ENCODE measurements at places on chromosomes 3 and 15.

- DNase-seq, result no peak
Measured at GRCh38 chr3:155431856-155432570, 138.5 kb upstream of the STRIT1 start.

DNA sequence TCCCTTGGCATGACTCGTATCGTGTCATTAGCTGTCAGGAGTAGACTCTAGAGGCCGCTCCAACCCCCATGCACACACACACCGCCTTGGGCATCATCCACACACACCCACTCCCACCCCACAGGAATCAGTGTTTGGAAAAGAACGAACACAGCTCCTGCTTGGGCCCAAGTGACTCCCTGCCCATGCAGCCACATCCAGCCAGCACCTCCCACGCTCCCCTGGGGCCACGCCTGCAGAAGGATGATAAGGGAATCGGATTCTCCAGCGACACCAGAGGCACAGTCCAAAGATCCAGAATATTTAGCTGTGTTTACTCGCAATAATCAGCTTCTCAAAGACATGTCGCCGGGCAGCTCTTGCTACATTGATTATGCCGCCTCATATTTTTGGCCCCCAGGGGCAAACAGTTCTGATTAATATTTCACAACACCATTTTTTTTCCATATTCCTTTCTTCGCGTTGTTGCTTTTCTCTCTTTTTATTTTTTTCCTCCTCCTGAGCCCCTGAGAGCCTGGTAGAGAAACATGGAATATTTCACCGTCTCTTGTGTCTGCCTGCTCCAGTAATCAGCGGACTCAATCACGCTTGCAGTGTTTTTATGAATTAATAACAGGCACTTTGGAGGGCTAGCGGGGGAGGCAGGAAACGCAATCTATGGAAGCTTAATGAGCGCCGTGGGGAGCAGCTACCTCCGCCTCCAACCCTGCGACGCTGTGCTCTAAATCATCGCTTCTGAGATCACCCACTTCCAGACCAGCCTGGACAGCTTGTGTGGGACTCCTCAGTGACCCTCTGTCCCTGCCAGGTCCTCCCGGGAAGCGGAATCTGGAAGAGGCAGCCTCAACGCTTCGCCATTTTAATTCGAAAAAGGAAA is 221.4 kb downstream of the TLE3 start:
- no peak for DNase-seq

GRCh38 chr3:53293867-53294266 is 38.0 kb upstream of the TKT start:
- no peak for DNase-seq

- DNase-seq, result no peak
Measured at GRCh38 chr3:63167113-63167512, 111.0 kb upstream of the SYNPR start.

DNA sequence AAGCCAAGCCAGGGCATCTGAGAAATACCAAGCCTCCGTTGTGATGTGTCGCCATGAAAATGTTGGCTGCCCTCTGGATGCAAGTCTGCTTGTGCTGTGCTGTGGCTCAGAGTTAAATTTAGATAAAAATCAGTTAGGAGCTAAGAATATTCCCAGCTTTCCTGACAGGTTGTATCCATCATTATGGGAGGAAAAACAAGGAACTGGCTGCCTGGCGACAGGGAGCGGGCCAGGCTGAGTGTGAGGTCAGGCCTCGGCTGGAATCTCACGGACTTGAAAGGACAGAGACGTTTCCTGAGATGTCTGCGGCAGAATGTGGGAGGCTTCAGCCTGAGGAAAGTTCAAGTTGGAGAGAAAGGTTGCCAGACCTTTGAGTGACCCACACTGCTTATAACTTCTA is 213.8 kb downstream of the THSD4 start:
- no peak for DNase-seq

- DNase-seq, result no peak
Measured at GRCh38 chr3:176916777-176917176, 280.5 kb downstream of the TBL1XR1 start.

DNA sequence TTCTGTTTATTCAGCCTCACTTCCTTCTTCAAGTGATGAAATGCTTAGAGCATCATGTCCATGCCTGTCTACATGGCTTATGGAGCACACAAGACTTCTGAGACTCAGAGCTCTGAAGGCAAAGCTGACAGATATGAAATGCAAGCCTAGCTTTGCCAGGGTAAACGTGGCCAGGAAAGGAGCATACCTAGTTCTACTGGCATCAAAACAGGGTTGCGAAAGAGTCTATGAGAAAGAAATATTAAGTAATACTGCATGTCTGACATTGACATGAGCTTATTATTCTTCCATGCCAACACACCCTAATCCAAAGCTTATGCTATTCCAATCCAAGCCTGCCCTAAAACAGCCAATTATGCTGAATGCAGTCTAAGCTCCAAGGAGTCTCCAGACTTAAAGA is 391.5 kb downstream of the ERC2 start:
- DNase-seq, result no peak

GRCh38 chr15:40999190-40999589 is 45.9 kb downstream of the CHAC1 start:
- no peak for DNase-seq

- DNase-seq, result no peak
Measured at GRCh38 chr15:72535911-72536310, 61.8 kb downstream of the ARIH1 start.

DNA sequence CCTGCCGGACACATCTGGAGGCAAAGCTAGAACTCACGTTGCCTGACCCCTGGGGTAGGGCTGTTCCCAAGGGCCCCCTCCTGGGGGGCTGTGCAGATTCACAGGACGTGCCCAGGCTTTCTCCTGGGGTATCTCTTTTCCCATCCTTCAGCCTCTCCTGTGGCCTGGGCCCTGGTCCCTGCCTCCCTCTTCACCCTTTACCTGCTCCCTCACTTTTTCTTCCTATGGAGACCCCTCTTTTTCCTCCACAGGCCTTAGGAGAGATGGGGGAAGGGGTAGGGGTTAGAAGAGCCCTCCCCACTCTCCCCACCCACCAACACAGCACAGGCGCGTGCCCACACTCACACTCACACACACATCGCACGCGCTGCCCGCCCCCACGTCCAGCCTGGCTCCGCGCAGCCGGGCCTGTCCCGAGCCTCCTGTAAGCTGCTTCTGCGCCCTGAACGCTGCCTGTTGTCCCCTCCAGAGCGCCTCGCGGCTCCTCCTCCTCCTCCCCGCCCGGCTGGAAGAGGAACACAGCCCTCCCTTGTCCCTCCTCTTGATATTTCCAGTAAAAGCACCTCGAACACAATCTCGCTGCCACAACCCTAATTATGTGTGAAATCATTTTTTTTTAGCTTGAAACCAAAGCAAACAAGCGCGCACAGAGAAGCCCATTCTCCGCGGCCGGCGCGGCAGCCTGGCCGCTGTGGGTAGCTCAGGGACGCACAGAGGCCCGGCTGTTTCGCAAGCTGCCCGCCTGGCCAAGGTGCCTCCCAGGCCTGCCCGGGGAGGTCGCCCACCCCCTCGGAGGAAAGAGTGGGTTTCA is 33.9 kb upstream of the ACAN start:
- DNase-seq, result peak; percentile 87

DNA sequence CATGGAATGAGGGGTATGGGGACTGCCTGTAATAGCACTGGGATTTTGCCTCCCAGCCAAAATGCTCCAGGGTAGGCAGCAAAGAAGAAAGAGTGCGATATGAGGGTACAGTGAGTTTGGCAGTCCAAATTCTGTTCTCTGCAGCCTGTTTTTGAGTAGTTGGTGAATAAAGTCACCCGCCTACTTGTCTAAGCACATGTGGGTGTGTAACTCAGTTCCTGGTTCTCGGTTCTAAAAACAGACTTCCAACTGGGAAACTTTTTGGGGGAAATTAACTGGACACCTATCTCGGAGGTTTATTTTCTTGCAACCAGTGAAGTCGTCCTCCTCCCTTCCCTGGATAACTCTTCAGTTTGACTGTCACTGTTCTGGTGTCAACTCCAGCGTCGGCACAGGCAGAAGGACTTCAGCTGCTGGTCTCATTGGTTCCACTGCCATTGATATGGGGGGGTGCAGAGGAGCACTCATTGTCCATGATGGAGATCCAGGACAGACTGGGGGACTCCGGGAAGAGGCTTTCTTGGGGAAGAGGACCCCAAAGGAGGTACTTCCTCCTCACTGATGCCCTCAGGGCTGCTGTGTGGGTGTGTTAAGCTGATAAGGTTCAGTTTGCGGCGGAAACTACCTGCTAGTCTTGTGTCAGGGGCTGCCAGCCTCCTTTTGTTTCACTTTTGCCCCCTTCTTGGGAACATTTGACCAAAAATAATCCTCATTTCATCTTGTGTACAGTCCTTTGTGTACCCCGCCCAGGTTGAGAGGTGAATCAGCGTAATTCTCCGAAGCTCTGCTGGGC is 13.2 kb downstream of the GHRL start:
- no peak for DNase-seq

DNA sequence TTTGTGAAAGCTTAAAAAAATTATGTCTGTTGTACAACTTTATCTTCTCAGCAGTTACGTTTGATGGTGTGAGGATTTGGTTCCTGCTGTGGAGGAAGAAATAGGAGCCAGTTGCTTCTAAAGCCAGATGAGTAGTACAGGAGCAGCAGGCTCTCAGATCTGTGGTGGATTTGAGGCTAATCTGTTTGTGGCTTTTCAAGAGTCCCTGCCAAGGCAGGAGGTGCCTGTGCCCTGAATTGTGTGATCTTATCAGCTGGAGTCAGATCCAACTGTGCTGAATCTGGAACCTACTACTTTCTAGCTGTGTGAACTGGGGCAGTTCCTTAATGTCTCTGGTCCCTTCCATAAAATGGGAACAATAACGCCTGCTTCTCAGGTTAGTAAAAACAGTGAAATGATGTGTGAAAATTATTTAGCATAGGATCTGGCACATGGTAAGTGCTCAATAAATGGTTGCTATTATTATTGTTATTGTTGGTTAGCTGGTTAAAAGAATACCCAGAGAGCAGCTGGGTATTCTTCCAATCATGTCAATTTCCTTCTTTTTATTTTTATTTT is 7.7 kb downstream of the CLDN11 start:
- peak; percentile 18 for DNase-seq
